ENCODE measurements at places on chromosomes 7 and 10.

DNA sequence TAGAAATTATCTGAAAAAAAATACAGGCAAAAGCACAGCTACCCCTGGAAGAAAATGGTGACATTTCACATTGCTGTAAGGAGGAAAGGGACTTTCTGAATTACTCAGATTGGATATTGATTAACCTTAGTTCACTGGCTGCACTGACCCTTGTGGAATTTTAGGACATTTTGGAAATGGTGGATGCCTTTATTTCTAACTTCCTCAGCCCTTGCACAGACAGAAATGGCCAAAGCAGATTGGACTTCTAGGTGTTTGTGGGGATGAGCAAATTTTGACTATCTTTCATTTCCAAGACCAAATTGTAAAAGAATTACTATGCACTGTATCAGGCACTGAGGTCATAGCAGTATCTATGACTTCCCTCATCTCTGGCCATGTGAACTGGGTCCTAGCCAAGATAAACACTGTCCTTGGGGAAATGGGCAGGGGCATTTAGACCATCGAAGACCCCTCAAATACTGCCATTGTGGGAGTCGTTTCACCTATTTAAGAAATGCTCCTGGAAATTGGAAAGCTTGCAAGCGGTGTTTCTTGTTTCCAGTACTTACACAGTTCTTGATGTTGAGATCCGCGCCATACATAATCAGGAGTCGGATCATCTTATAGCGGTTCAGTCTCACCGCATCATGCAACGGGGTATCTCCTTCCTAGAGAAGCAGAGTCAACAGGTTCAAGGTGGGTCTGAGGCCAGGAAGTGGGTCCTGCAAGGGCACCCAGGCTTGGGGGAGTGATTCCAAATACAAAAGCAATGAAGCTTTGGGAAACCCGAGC lies 5.7 kb downstream of the ANKRD1 start:
- DNase-seq = no peak

DNA sequence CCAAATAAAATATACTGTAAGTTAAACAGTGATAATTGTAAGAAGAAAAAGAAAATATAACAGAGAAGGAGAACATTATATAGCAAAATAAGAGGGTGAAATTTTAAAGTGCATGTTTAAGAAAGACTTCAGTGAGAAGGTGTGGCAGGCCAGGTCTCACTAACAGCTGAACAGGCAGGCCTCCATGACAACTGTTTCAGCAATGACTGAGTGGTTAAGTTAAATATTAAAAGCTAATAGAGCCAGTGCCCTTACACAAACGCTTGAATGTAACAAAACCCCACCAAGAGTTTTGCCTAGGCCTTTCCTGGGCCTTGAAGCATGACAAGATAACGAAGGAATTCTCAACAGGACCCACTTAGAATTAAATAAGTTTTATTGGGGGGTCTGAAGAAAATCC lies 32.6 kb downstream of the CFAP43 start:
- DNase-seq = no peak

- DNase-seq = no peak
These were observed 137.4 kb downstream of the WDR37 start for GRCh38 chr10:1193561-1193960.

GRCh38 chr7:38520741-38521140 lies 110.4 kb downstream of the AMPH start:
- no peak for DNase-seq

DNA sequence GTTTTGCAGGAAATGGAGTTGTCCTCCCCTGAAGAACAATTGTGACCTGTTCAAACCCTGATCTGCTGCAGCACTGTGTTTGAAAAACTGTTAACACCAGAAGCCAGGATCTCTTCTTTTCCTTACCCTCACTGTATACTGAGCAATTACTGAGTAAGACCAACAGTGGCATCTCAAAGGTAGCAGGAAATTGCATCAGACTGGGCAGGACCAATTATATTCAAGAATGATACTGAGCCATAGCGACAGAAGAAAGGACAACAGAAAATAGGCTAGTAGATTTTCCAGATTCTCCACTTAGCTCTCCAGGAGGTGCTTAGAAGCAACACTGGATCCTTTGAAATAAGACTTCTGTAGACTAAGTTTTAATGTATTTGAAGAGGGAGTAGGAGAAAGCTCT lies 57.4 kb upstream of the INHBA start:
- DNase-seq = peak; percentile 9
